A549 treated with Mapracorat at 1 μM for 4 hours (cell line): ENCODE measurements at places on chromosomes 2 and 18. TPM values are rescaled to one million over a fixed set of nuclear protein-coding genes. Genes with fewer than 3 reads are reported as not detected.

CRYBA2 gene
- not detected in 5 replicates for total RNA-seq

UPP2 gene
- not detected in 5 replicates for total RNA-seq

SLC9A4 gene
- total RNA-seq, result not detected in 5 replicates

RAD51AP2 gene
- not detected in 5 replicates for total RNA-seq

LBX2 gene
- total RNA-seq, result 2.7 to 3.7 TPM (median 3.1 TPM) in 5 replicates

HOXD12 gene
- total RNA-seq, result not detected in 5 replicates

ALLC gene
- 0.07 TPM in 1 of 5 replicates, not detected in the others for total RNA-seq

GAL3ST2 gene
- 0.15 to 0.42 TPM (median 0.25 TPM) in 5 replicates for total RNA-seq

TXNDC2 gene
- total RNA-seq, result 0.06 to 0.45 TPM (median 0.19 TPM) in 5 replicates

ITGB6 gene
- 0.48 to 0.95 TPM (median 0.83 TPM) in 5 replicates for total RNA-seq

CFAP221 gene
- 0.22 to 1.0 TPM (median 0.31 TPM) in 5 replicates for total RNA-seq

AMMECR1L gene
- total RNA-seq, result 16.3 to 19.2 TPM (median 17.5 TPM) in 5 replicates

EFR3B gene
- 10.0 to 10.5 TPM (median 10.3 TPM) in 5 replicates for total RNA-seq

IL1RL2 gene
- 0.07 TPM in 1 of 5 replicates, not detected in the others for total RNA-seq

GALNT5 gene
- 2.0 to 2.2 TPM (median 2.1 TPM) in 5 replicates for total RNA-seq

ARHGEF4 gene
- total RNA-seq, result 7.4 to 10.6 TPM (median 9.8 TPM) in 5 replicates

SEPTIN10 gene
- 34.6 to 47.0 TPM (median 44.9 TPM) in 5 replicates for total RNA-seq

CNGA3 gene
- 0.06 TPM in 1 of 5 replicates, not detected in the others for total RNA-seq

PAX8 gene
- total RNA-seq, result 0.50 to 1.3 TPM (median 0.80 TPM) in 5 replicates

DSEL gene
- 0.31 to 0.47 TPM (median 0.40 TPM) in 5 replicates for total RNA-seq

CCDC178 gene
- not detected in 5 replicates for total RNA-seq

TIMM21 gene
- 51.3 to 65.7 TPM (median 57.4 TPM) in 5 replicates for total RNA-seq

C2orf66 gene
- total RNA-seq, result 0.07 to 0.14 TPM (median 0.09 TPM) in 3 of 5 replicates, not detected in the others

MTCL1 gene
- 50.1 to 60.8 TPM (median 57.2 TPM) in 5 replicates for total RNA-seq

SLC35F5 gene
- 35.4 to 50.1 TPM (median 49.1 TPM) in 5 replicates for total RNA-seq

PARD3B gene
- total RNA-seq, result 0.62 to 1.1 TPM (median 1.0 TPM) in 5 replicates

BUB1 gene
- 33.9 to 44.2 TPM (median 40.4 TPM) in 5 replicates for total RNA-seq

DCC gene
- total RNA-seq, result not detected in 5 replicates
